ENCODE measurements at places on chromosomes 11 and 22.
A peak's percentile ranks its signal among the peaks of the same experiment; 100 is the strongest.

DNA sequence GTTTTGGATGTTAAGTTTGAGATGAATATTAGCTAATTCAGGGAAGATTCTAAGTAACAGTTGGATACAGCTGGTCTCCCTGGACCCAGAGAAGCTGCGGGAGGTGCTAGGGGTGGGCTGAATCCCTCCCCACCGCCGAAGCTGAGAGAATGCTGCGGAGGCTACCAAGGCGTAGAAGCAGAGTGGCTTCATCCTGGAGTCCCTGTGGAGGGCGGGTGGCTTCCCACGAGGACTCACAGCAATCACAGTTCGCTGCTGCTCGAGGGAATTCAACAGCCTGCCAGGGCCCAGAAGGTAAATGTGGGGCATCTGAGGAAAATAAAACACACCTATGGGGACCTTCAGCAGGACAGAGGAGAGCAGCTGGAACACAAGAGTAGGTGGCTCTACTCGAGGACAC lies 11.1 kb upstream of the B3GAT1 start:
- DNase-seq, result no peak

GRCh38 chr11:69822676-69823494 lies 3.7 kb upstream of the FGF3 start:
- no peak for DNase-seq

GRCh38 chr11:65386307-65387140 lies at the start of gene FRMD8:
FRMD8 (plus strand) TSS chr11:65386637; CDS start chr11:65387037, 400 bp downstream.
- DNase-seq, result peak; percentile 92

GRCh38 chr22:32831584-32831983 lies 30.1 kb downstream of the TIMP3 start:
- no peak for DNase-seq

GRCh38 chr11:9232482-9232881 lies 32.7 kb downstream of the DENND5A start:
- DNase-seq, result no peak

DNA sequence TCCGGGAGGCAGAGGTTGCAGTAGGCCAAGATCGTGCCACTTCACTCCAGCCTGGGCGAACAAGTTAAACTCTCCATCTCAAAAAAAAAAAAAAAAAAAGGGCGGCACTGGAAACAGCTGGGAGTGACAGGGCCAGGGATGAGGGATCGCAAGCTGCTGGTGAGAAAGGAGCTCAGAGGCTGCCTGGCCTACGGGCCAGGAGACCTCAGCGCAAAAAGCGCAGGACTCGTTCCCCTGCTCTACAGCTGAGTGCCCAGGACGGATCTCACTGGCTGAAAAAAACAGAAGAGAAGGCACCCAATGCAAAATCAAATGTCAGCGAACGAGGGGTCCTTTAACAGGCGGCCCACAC lies 650 bp upstream of the NUP50 start:
- no peak for DNase-seq

DNA sequence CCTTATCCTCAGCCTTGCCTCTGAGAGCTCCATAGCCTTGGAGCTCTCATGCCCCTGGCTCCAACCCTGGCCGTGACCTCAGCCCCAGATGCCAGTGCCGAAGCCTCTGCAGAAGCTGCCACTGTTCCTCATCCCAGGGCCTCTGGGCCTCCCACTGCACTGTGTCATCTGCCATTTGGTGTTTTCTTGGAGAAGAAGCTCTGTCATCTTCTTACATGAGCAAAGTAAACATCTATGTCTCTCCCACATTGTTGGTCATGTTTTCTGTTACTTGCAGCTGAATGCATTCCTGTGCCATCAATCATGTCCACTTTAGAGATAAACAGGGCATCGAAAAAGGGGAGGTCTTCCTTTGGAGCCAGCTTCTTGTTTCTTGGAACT lies 45.0 kb upstream of the FTH1 start:
- no peak for DNase-seq

GRCh38 chr22:41260871-41261270 lies 20.1 kb upstream of the CHADL start:
- DNase-seq, result no peak

- no peak for DNase-seq
These were observed 262.6 kb downstream of the BUD13 start for GRCh38 chr11:116510166-116510565.

DNA sequence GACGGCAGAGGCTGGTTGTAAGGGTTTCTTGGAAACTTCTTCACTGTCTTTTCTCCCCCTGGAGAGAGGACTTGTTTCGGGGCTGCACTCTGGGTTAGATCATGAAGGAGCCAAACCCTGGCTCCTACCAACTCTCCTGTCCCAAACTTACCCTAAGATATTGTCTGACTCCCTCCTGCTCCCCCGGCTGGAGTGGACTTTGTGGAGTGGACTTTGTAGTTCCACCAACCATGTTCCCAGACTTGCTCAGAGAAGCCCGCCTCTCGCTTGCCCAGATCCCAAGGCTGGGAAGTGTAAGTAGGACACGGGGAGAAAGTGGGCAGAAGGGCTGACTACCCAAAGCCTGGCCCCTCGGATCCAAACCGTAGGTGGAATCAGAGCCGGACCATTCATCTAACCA lies 1.2 kb downstream of the CXCR5 start:
- no peak for DNase-seq

- DNase-seq, result no peak
These were observed 727.4 kb downstream of the DLG2 start for GRCh38 chr11:84899740-84900139.
